T-cell (primary cell): ENCODE measurements at places on chromosomes 12 and 14.

GRCh38 chr14:67532998-67533753 is at the start of gene PLEKHH1:
Gene PLEKHH1, plus strand, starts transcription at chr14:67533290. Its CDS starts 8,578 bp downstream, at chr14:67541868.
- peak; percentile 37 for DNase-seq

- no peak for DNase-seq
These were observed 238.2 kb upstream of the NOVA1 start for GRCh38 chr14:26835979-26836570.

DNA sequence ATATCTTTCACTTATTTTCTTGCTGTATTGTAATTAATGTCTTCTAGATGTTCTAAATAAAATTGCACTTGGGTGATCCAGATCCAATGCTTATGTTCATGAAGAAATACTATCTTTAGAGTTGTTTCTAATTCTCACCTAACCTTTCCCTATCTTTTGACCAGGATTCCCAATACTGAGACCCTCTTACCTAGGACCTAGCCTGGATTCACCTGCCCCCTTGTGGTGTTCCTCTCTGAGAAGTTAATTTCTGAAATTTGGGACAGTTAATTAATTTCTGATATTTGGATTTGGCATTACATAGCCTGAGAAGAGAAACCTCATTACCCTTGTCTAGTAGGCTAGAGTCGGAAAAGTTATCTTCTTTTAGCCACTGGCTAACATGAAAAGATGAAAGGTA is 29.5 kb downstream of the FOXA1 start:
- DNase-seq, result no peak

DNA sequence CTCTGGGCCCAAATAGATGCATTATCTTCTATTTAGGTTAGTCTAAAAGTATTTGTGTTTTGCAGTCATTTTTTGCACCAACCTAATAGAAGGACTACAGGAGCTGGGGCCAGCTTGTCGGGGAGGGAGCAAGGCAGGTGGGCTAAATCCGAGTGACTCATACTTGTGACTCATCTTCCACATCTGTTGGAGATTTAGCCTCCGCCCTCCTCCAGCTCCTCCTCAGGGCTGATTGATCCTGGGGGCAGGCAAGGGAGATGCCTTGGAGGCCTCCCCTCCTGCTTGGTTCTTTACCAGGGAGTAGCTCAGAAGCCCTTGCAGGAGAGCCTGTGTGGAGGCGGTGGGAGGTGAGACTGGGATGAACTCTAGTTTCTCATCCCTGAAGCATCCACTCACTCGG is 27.9 kb downstream of the RHOF start:
- no peak for DNase-seq

DNA sequence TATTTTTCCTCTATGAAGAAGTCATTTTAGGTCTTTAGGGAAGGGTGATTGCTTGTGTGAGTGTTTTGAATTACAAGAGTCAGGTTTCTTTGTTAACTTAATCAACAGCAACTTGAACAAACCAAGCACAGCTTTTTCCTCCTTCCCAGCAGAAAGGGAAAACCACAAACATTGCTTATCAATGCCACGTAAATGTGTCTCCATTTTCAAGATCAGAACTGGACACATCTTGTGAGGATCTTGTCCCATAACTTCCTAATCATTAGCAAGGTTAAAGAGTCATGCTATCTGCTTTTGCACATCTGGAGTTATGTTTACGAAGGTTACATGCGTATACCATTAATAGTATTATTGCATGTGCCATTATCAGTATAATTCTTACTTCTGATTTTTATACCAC is 248.0 kb upstream of the FLRT2 start:
- no peak for DNase-seq

- no peak for DNase-seq
These were observed 373.4 kb downstream of the RAD51B start for GRCh38 chr14:68192935-68193334.

- no peak for DNase-seq
These were observed 160.2 kb upstream of the LMNTD1 start for GRCh38 chr12:25713264-25713663.
